Muscle of arm (tissue), 14 donors: ENCODE measurements at places on chromosomes 12 and 14. TPM values are rescaled to one million over a fixed set of nuclear protein-coding genes. Genes with fewer than 3 reads are reported as not detected.

ACOT6 gene
- polyA plus RNA-seq, result not detected

KIAA0586 gene
- 16.7 TPM for polyA plus RNA-seq

SERPINA9 gene
- polyA plus RNA-seq, result not detected

CCDC177 gene
- polyA plus RNA-seq, result not detected

KRT74 gene
- not detected for polyA plus RNA-seq

CAMKK2 gene
- polyA plus RNA-seq, result 28.0 TPM

TMPRSS12 gene
- 0.09 TPM for polyA plus RNA-seq

OR4N5 gene
- not detected for polyA plus RNA-seq

DNA sequence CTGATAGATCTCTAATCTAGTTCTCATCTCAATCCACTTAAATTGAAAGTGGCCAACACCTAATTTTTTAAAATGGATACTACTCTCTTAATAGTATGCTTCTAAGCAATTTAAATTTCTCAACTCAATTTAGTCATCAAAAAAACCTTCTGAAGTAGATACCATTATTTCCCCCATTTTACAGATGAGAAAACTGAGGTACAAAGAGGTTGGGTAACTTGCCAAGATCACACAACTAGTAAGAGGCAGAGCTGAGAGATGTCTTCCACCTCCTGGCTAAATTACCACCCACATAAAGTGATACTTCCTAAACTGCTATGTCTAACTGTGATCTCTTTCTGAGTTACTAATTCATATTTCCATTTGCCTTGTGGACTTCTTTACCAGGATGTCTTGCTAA, 6.6 kb downstream of the EXOC5 start:
- DNase-seq, result no peak

GRCh38 chr14:34776611-34777010, 62.2 kb upstream of the CFL2 start:
- no peak for DNase-seq

- no peak for DNase-seq
These were observed 48.6 kb upstream of the PPM1H start for GRCh38 chr12:62983594-62983993.

GRCh38 chr12:132924356-132924755, 31.8 kb downstream of the ZNF605 start:
- DNase-seq, result no peak

- no peak for DNase-seq
These were observed 739.6 kb upstream of the TBX3 start for GRCh38 chr12:115423546-115423987.

GRCh38 chr12:29505122-29505521, 7.6 kb upstream of the OVCH1 start:
- DNase-seq, result no peak

GRCh38 chr12:54975875-54976274, 8.7 kb downstream of the TESPA1 start:
- DNase-seq, result no peak

DNA sequence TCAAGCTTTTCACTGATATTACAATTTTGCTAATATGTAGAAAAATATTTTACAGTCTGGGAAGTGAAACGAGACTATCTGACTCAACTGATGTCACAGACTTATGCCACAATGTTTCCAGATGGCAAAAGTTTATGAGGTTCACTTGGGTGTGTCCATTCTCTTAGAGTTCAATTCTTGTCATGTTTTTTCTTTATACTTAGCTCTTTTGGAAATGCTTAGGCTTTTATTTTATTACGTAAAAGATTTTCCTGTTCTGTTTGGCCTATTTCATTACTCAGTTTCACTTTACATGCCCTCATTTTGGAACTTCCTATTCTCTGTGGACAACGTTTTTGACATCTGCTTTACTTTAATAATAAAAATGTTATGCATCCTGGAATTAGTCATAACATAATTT, 2.1 kb upstream of the PDZRN4 start:
- no peak for DNase-seq

GRCh38 chr14:104820669-104821228, 19.8 kb downstream of the ZBTB42 start:
- DNase-seq, result no peak

- no peak for DNase-seq
These were observed 42.7 kb downstream of the CAMKK2 start for GRCh38 chr12:121253638-121254335.

DNA sequence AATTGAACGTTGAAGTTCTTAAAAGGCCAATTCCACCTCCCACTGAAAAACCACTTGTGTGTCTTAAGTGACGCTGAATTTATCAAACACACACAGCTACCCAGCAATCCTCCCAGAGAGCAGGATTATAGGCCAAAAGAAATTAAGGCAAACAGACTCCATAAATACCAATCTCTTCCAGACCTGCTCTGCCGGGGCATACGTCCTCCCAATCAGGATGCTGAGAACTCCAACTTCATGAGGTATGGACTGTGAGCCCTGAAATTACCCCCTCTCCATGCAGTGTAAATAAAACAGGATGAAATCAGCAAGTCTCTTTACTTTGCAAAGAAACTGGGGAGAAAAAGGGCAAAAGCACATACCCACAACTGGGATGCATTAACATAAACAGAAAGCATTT, 265.2 kb downstream of the KSR2 start:
- no peak for DNase-seq

DNA sequence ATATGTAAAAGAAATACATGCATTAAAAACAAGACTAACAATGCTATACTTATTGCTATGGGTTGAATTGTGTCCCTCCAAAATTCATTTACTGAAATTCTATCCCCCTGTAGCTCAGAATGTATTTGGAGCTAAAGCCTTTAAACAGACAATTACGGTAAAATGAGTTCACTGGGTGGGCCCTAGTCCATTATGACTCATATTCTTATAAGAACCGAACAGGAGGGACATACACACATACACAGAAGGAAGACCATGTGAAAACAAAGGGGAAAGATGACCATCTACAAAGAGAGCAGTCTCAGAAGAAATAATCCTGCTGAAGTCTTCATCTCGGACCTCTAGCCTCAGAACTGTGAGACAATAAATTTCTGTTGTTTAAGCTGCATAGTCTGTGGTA, 77.1 kb upstream of the ANKS1B start:
- no peak for DNase-seq

DNA sequence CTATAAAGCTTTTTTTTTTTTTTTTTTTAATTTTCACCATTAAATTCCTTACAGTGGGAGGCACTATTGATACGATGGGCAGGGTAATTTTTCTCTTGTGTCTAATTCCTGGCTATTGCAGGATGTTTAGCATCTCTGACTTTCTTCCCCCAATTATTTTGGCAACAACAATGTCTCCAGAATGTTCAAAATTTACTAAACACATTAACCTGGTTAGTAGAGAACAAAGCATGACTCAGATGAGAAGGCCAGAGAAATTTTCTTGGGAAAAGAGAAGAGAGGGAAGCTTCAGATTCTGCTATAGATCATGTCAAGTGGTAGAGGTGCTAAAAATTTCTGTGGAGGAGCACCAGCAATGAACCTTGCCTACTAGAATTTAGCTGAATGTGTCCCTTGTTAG, 171.5 kb upstream of the PRICKLE1 start:
- DNase-seq, result no peak

DNA sequence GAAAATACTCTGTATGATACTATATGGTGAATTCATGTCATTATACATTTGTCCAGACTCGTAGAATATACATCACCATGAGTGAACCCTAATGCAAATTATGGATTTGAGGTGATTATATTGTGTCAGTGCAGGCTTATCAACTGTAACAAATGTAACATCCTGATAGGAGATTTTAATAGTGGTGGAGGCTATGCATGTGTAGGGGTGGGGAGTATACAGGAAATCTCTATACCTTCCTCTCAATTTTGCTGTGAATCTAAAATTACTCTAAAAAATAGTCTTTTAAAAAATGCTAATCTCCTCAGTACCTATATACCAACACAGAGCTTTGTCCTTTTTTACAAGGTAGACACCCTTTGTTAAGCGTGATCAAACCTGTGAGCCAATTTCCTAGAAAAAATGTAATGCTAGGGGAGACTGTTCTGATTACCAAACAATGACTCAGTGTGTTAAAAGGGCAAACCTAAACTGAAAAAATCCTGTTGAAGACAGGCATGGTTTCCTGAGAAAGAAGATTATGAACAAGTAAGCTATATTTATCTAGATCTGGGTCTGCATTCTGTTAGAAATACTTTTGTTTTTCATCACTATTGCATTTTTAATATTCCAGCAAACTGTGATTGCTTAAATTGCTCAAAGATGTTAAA, 170.9 kb downstream of the DUSP6 start:
- DNase-seq, result no peak
